Activated CD4-positive, alpha-beta T cell treated with anti-CD3 and anti-CD28 coated beads, Interleukin-2, amount 50 U/mL, for 16 hours (primary cell): ENCODE measurements at places on chromosomes 2 and 18.

DNA sequence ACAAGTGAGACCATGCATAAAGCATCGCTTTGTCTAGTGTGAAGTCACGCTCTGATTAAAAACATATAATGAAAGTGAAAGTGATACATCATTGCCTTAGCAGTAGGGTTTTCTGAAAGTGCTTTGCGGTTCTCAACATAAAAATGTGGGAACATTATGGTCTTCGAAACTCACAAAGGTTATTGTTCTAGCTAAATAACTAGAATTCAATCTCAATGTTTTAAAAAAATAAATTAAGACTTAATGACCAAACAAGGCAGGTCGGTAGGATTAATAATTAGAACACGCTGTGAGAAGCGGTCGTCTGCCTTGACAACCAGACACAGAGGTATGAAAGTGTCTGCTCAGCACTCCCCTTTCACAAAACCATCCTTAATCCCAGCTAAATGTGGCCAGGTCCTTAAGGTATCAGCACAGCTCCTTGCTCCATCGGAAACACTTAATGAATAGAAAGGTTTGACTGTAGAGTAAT, 42.2 kb downstream of the KLHL14 start:
- peak; percentile 13 for DNase-seq

DNA sequence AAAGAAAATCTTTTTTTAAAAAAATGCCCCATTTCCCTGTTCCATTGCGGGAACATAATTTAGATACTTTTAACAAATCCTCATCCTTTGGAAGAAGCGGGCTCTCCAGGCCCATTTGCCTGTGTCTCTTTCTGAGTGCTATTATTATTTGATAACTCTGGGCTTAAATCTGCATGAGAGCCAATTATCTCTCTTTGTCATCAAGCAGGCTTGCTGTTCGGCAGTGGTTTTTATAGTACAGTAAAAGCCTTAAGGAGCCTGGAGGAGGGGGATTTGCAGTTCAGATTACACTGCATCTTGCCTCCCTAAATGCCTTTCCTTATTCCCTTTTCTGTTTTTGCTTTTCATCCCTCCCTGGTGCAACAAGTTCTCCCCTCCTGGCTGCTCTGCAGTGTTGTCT, 50.6 kb downstream of the CELF4 start:
- DNase-seq: no peak

- DNase-seq: no peak
These were observed at the start of gene HOXD13 for GRCh38 chr2:176092270-176093144. Gene HOXD13 (plus strand): TSS chr2:176092721. CDS start chr2:176092891, 170 bp downstream.

DNA sequence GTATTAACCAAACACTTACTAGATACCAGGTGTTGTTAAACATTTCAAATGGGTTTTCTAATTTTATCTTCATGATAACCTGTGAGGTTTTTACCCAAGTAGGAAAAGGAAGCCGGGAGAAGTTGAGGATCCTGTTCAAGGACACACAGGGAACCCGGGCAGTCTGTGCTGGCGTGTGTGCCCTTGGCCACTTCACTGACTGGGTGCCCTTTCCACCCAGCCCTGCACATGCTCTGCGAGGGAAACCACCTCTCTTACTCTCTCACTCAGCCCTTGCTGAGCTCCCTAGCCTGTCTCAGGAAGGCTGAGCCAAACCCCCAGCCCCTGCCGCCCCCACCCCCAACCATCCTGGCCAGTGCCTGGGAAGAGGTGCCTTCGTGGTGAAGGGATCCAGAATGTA, 51.8 kb downstream of the TEX44 start:
- DNase-seq: no peak

DNA sequence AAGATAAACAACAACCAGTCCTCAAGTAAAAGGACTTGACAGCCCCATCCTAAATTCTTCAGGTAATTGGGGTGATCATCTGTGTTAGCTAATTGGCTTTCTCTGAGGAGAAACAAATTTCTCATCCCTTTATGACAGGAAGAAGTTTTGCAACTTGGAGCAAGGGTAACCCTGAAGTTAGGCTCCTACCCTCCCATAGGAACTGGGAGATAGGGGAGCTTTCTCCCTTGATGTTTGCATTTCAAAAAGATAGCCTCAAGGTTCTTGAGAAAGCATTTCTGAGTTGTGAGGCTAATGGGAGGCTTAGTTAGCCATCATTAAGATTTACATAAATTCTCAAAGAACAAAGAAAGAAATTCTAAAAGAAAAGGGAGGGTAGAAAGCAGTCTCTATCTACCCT, 95.4 kb downstream of the MAP2 start:
- no peak for DNase-seq

- DNase-seq: no peak
These were observed 3.1 kb upstream of the EMX1 start for GRCh38 chr2:72914206-72914559.

DNA sequence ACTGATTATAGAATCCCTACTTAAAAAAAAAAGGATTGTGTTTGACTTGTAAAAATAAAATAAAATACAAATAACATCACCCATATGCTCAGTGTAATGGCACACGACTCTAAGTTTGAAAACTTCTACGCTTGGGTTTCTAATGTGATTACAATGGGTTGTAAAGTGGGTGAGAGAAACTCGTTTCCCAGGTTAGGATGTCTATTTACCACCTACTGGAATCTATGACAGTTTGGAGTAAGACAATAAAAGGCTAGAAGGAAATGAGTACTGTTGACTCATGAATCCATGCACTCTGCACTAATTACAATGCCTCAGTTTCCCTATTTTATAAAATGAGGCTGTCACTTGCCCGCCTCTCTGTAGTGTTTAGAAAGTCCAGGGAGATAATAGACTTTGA, 204.2 kb upstream of the FBXO11 start:
- no peak for DNase-seq

DNA sequence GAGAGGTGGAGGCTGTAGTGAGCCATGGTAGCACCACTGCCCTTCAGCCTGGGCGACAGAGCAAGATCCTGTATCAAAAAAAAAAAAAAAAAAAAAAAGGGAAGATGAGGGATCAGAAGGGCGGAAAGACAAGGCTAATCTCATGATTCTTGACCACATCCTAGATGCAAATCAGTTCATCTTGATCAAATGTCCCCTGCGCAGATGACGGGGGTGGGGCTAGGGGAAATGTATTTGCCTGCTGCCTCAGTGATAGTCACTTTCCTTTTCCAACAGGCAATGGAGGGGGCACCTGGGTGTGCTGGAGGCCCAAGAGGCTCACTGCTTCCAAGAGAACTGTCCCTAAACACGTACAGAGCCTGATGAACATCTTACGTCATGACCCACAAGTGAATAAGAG, 3.7 kb upstream of the EMILIN2 start:
- DNase-seq: no peak

DNA sequence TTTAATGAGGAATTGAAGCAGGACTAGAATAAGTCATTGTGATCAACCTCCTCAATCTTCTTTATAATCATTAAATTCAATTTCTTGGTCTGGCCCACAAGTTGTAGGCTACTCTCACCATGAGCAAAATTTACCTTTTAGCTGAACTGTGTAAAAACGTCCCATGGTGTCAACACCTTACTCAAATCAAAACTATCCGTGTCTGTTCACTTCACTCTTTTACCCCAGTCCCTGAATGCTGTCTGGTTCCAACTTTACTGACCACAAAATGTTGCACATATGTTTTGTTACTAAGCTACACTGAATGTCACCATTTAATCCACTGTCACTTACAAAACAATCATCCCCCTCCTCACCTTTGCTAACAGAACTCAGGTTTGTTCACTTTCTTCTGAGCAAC, 951.6 kb upstream of the SLC39A10 start:
- no peak for DNase-seq

DNA sequence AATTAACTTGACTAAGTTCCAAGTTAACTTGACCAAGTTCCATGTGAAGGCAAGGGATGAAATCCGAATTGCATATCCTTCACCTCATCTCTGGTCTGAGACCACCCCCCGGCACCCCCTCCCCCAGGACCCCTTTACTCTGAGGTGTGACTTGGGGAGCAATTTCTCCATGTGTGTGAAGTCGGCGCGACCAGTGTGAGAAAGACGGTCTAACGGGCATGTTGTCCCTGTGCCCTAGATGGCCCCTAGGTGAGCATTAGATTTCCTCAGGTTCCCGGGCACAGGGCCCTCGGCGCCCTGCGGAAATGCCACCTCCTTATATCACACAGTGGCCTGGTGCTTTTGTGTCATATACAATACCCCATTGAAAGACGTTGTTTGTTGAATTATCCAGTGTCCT, 137.1 kb downstream of the CTIF start:
- no peak for DNase-seq

- no peak for DNase-seq
These were observed 191.5 kb upstream of the ATP5MC3 start for GRCh38 chr2:175372704-175373701.

- no peak for DNase-seq
These were observed 32.3 kb downstream of the CXCR4 start for GRCh38 chr2:136085453-136086209.

GRCh38 chr18:10488017-10488416, 33.6 kb downstream of the APCDD1 start:
- no peak for DNase-seq

DNA sequence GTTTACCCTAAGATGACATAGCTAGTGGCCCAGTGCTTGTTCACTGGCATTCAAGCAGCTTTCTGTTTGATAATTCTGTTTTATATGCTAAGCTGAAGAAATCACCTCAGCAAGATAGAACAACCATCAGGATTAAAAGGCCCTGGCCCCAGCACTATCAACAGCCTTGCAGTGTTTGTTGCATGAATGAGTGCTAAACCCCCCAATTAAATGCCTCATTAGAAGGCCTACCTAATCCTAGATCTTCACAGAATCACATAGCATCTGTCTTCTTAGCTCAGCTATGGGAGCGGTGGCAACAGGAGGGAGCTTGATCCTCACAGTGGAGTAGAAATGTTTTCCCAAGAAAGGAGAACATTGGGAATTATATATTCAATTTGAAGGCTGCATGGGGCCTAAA, 194.1 kb upstream of the HNMT start:
- DNase-seq: no peak

GRCh38 chr2:68775272-68775842, 40.7 kb downstream of the ARHGAP25 start:
- DNase-seq: no peak

- no peak for DNase-seq
These were observed 25.5 kb downstream of the ZC3H8 start for GRCh38 chr2:112229348-112229747.

GRCh38 chr2:134354611-134355010, 100.7 kb downstream of the MGAT5 start:
- DNase-seq: no peak

DNA sequence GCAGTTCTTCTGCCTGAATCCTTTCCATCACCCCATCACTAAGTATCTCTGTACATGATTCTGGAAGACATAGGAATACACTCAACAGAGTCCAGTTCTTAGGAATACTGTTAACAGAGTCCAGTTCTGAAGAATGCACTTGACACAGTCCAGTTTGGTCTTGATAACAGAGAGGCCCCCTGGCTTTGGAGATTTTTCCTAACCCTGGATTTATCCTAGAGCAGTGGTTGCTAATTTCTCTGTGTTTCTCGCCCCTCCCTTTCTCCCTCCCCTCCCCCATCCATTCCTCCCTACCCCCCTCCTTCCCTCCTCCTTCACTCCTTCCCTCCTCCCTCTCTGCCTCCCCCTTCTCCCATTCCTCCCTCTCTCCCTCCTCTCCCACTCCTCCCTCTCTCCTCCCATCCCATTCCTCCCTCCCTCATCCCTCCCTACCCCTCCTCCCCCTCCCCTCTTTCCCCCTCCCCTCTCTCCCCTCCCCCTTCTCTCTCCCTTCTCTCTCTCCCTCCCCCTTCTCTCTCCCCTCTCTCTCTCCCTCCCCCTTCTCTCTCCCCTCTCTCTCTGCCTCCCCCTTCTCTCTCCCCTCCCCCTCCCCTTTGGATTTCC, 105.4 kb downstream of the RTN4 start:
- DNase-seq: no peak

- DNase-seq: no peak
These were observed 84.2 kb upstream of the FAM136A start for GRCh38 chr2:70385966-70386595.

- peak; percentile 12 for DNase-seq
These were observed 136.5 kb upstream of the HAAO start for GRCh38 chr2:42928692-42929545.

DNA sequence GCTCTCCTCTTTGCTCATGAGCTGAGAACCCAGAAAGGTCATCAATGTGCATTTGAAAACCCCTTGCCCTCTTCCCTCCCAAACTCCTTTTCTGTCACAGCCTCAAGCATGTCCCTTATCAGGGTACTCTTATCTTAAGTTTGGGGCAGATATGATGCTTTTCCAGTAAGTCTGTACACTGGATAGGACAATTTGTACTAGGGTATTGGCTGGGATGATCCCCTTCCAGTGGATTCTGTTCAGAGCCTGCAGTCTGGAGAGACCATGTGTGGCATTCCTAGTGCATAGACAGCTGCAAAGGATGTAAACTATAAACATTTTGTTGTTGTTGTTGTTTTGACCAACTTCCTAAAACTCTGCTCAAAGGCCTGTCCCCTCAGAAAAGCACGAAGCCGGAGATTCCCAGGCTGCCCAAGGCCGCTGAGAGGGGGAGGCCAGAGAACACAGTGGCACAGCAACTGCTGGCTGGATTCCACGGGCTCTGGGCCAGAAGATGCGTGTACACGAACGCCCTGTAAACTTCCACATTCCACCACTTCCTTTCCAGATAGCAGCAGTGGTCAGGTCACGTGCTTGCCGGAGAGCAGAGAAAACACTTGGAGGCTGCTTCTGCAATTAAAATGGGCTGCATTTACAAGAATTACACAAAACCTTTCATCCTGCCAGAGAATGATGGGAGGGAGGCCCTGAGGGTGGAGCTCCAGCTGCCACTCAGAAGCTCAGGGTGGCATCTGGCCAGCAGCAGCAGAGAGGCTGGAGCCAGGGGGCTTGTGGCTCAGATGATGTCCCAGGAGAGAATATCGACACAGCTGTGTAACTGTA, 42.1 kb downstream of the BMP10 start:
- DNase-seq: peak; percentile 74

DNA sequence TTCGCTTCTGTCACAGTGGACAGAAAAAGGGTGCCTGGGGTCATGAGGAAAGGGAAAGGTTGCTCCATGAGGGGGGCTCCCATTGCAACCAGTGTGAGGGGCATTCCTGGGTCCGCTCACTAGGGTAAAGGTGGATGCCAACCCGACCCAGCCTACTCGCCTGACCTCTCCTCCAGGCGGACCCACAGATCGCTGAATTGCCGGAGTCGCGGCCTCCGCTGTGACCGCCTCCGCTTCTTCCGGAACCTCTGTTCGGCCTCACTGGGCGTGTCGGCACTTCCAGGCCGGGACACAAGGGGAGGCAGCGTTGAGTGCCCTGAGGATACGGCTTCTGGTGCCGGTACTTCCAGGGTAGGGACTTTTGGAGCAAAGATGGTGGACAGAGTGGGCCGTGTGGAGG, 57.1 kb downstream of the TRABD2A start:
- no peak for DNase-seq

DNA sequence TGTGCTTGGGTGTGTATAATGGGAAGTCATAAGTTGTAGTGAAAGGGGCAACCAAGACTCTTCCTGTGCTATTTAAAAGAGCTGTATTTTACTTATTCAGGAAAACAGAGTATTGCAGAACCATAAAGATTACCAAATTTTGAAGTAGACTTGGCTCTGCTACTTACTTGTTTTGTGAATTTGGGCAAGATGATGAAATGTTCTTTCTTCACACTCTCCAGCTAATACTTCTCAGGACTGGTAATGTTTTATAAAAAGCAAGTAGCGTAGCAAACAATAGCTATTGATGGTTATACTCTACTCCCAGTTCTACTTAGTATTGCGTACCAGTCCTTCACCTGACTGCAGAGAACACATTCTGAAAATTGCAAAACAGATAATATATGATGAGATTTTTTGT, 374.1 kb downstream of the ARHGAP15 start:
- no peak for DNase-seq
